Omental fat pad (tissue), 4 donors: ENCODE measurements at places on chromosomes 4 and X.

DNA sequence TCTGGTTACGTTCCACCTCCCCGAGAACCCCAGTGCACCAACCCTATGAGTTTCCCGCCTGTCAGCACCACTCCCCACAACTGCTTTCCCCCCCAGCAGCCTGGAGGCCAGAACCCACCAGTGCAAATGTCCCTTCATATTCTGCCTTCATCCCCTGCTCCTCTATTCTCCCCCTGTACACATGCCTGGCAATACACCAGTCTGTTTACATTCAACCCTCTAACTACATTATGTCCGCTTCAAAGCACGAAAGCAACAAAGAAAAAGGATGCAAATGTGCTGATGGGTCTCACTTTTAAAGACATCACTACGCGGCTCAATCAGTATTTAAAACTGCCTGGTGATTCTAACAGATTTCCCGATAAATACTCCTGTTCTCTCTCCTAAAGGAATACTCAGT, 126.7 kb upstream of the SORBS2 start:
- DNase-seq, result no peak

GRCh38 chrX:39896951-39897740, 200.6 kb downstream of the BCOR start:
- no peak for DNase-seq

DNA sequence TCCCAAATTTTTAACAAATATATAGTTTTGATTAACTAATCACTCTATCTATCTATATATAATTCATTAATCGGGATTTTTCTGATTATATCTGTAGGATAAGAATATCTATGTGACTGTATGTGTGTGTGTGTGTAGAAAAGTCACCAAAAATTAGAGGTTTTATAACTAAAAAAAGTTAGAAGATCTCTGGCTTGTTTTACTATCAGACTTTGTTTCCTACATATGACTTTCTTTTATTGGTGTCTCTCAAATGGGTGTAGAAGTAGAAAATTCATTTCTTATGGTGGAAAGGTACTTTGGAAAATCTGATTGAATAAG, 26.7 kb upstream of the TMPRSS11D start:
- no peak for DNase-seq

DNA sequence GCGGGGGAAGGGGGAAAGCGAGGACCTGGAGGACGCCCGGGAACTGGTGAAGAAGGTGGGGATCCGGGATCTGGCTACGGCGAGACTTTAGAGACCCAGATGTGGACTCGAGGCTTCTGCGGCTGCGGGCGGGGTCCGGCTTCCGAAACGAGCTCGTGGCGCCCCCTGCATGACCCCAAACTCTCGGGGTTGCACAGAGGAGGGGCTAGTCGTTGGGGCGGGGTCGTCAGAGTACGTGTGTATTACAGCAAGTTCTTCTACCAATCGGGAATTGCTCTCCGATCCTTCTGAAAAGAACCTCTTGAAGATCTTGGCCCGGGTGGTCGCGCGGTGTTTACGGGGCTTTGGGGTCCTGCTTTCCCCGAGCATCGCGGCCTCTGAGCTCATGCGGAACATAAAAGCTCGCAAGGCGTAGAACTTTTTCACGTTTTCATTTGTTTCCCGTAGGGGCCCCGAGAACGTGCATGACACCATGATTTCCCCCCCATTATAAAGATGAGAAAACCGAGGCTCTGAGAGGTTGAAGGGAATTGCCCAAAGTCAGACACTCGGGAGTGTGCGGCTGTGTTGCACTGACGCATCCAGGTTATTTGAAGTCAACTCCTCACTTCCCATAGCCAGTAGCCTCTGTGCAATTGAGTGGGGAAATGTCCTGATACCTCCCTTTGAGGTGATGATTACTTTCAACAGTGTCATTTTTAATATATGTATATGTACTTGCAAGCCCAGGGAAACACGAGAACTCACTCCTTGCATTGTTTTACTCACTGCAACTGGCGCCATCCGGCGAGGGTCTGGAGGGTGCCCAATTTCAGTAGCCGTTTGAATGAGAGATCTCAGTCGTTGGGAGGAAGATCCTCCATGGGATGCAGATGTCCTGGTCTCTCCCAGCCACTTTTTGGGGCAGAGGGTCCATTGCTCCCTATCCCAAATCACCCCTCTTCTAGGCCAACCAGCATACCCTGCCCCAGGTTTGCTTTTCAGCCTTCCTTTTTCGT, at the start of gene BEND4:
Gene BEND4 (minus strand): TSS at position 149 of the 998 bp plus-strand sequence. CDS start 512 bp downstream, outside the sequence.
- no peak for DNase-seq

DNA sequence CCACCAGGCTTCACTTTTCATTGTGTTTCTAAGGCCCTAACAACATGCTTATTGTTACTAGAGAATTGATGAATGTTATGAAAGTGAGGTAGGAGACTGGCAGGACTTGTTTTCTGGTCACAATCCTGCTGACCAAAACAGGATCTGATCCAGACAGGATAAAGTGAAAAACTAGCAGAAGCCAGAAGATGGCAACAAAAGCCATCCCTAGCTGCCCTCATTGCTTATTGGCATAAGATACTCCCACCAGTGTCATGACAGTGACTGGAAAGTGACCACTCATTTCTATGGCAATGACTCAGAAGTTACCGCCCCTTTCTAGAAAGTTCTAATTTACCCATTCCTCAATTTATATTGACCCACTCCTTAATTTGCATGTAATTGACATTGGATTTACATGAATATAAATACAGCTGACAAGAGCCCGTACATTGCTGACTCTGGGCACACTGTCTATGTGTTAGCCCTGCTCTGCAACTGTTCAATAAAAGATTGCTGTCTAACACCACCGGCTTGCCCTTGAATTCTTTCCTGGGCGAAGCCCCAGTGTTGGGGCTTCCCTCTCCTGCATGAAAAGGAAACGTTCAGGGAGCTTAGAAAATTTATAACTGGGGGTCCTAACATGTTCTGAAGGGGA, 30.0 kb upstream of the FGG start:
- DNase-seq, result no peak

DNA sequence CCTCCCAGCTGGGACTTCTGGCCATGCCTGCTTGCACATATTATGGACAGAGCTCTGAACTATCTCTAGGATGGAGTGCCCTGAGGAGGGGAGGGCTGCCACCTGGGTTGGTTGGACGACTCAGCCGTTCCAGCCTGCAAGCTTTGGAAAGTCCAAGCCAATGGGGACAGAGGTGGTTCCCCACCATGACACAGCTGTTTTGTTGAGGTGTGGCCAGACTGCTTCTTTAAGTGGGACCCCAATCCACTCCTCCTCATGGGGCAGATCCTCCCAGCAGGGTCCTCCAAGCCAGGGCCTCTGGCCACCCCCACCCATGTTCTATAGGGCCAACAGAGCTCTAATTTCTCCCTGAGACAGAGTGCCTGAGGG, 22.7 kb downstream of the F8A3 start:
- no peak for DNase-seq

GRCh38 chr4:83109480-83110222, 4.9 kb downstream of the PLAC8 start:
- DNase-seq, result no peak

DNA sequence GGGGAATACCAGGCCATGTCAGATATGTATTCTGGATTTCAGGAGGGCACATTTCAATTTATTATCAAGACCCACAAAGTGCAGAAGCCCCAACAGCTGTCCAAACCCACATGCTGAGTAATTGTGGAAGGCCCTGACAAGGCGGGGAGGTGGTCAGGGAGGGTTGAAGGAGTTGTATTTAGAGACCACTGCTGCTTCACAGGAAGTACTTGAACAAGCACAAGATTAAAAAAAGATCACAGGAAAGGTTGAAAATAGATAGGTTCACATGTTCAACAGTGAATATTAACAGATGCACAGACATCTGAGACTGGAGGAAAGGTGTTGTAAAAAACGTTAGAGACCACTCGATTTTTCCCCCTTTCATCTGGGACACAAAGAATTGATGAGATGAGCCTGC, 17.9 kb downstream of the ATP8A1 start:
- DNase-seq, result no peak

- no peak for DNase-seq
Observed at GRCh38 chr4:74619931-74620702, 174.2 kb downstream of the BTC start.

- DNase-seq, result no peak
Observed at GRCh38 chr4:74015126-74015780, 16.8 kb upstream of the CXCL5 start.

DNA sequence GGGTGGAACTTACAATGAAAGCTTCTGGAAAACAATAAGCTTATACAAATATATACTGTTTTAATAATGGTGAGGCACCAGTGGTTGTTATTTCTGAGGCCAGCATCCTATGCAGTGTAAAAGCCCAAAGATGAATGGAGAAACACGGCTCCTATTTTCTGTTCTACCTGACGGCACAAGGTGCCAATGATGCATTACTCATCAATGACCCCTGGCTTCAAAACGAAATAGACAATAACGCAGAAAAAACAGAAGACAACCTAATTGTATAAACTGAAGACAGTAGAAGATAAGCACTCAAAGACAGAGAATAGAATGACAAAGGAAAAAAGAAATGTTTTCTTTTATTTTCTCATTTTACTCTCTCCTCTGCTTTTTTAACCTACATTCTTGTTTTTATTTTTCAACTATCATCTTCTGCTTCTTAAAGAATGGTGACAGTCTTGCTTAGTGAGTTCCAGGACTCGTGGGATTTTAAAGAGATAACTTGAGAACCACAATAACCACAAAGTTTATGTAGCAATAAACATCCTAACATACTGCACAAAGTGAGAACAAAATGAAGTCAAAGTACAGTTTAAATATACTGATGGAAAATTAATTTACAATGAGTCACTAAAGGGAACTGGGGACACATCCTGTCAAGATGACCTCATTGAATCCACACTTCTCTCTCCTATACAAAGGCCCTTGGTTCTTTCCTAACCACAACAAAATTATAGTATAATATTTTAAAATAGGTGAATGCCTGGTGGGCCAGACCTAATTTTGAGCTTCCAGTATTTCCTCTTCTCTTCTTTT, 169.8 kb downstream of the BTC start:
- DNase-seq, result no peak

GRCh38 chrX:18855919-18856644, 127.8 kb downstream of the PHKA2 start:
- no peak for DNase-seq

GRCh38 chrX:40105835-40106675, 8.3 kb upstream of the BCOR start:
- DNase-seq, result no peak

DNA sequence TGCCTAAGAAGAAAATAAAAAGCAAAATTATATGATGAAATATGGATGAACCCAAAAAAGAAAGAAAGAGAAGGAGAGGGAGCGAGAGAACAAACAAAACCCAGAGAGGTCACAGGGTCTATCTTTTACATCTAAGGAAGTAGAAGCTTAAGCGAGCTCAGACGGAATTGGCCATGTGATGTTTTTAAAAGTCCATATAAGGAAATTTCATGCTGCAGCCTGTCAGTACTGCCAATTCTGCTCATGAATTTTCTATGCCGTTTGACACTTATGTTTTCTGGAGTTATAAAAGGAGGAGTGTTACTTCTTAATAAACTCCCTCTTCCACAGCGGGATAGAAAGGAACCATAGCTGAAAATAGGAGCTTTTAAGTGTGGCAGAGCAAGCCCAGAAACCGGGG, 32.9 kb upstream of the DCX start:
- DNase-seq, result no peak

- no peak for DNase-seq
Observed at GRCh38 chr4:173367285-173367684, 3.5 kb upstream of the SAP30 start.

- DNase-seq, result no peak
Observed at GRCh38 chrX:34341258-34341657, 209.1 kb upstream of the FAM47A start.

DNA sequence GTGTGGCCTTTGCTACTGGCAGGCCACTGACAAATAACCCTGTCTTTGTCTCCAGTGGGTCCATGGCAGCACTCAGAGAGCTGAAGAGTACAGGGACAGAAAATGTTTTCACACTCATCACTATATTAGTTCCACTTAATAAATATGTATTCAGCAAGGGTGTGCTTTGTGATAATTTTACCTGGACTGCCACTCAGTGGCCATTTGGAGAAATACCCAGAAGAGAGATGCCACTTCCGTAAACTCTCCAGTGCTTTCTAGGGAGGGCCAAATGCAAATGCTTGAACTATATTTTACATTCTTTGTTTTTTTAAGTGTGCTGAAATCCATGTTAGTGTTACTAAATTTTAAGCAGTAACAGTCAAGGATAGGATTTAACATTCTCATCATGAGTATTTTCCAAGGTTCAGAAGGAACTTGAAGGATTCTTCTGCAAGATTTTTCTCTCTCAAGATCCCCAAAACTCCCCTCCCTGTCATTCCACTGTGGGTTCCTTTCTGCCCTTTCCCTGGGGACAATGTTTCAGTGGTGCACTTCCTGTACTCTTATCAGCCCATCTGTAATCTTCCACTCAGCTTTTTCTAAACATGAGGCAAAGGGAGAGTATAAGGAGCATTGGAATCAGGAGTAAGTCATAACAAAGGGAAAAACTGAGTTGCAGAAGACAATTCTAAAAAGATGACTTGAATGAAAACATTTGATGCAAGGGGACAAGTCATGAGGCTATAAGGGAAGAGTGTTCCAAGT, 46.0 kb downstream of the TFDP3 start:
- DNase-seq, result no peak

GRCh38 chr4:8114456-8115202, 44.0 kb downstream of the ABLIM2 start:
- no peak for DNase-seq

DNA sequence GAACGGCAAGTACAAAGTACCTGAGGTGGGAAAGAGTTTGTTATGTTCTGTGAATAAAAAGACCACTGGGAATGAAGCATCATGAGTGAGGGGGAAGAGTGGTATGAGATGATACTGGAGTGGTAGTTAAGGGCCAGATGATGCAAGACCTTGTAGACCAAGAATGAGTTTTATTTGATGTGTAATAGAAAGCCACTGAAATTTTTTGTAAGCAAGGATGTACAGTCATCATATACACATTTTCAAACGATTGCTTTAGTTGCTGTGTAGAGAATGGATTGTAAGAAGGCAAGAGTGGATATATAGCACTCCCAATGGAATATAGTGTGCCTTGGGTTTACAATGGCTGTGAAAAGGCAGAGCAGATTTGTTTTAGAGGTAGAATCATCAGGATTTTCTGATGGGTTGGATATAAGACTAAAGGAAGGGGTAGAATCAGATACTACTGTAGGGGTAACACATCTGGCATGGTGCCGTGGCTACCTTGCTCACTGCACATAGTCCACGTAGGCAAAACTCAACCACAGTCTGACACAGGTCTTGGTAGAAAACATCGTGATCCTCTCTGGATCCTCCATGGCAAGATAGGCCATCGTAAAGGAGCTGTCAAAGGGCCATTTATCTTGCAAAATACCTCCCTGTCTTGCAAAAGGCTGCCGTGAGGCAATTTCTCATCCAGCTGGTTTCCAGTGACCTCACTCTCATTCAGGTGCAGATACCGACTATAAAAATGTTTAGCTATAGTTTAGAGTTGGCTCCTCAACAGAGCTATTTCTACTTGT, 14.9 kb downstream of the TIFA start:
- DNase-seq, result no peak

DNA sequence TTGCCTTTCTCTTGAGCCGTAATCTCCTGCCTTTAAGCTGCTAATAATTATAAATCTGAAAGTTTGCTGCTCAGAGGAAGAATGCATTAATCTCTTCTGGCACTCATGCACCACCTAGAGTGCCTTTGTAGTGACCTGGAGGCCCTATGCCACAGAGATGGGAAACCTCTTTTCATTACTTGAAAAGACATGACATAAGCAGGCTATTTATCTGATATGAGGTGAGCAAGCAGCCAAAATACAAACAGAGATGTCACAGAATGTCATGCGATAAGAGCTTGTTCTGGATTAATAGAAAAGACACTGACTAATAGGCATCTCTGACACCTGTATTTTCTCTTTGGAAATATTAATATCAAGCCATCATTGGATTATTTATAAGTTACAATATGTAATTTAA, 42.3 kb downstream of the GABRB1 start:
- no peak for DNase-seq
